Cortex of kidney (tissue), 1 donor: ENCODE measurements at places on chromosomes 6 and 20.

- no peak for DNase-seq
Observed at GRCh38 chr20:54165014-54165413, 8.8 kb downstream of the CYP24A1 start.

DNA sequence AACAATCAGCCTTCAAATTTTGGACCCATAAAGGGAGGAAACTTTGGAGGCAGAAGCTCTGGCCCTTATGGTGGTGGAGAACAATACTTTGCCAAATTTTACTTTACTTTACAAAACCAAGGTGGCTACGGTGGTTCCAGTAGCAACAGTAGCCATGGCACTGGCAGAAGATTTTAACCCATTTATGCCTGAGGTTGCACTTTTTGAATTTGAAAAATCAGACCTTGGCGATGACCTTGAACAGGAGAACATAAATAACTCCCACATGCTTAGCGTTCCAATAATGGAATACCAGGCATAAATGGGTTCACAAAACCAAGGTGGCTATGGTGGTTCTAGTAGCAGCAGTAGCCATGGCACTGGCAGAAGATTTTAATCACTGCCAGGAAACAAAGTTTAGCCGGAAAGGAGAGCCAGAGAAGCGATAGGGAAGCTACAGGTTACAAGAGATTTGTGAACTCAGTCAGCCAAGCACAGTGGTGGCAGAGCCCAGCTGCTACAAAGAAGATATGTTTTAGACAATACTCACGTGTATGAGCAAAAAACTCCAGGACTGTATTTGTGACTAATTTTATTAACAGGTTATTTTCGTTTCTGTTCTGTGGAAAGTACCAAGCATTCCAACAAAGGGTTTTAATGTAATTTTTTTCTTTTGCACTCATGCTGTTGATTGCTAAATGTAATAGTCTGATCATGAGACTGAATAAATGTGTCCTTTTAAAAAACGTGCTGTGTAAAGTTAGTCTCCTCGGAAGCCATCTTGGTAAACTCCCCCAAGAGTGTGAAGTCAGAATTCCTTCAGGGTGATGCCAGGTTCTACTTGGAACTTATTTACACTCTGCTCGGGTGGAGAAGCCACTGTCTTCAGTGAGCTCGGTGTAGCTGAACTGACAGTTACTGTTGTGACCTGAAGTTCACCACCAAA is 6.7 kb downstream of the SFT2D1 start:
- DNase-seq, result no peak

GRCh38 chr6:122839906-122840305 is 50.8 kb downstream of the SMPDL3A start:
- no peak for DNase-seq

GRCh38 chr6:68726337-68726736 is 91.3 kb downstream of the ADGRB3 start:
- no peak for DNase-seq

GRCh38 chr6:44527583-44528369 is 140.3 kb downstream of the CDC5L start:
- no peak for DNase-seq

- DNase-seq, result no peak
Observed at GRCh38 chr6:101393251-101393828, at the start of gene GRIK2. Gene GRIK2 (plus strand): TSS chr6:101393708.

GRCh38 chr6:17813542-17813941 is 106.8 kb upstream of the NUP153 start:
- no peak for DNase-seq

GRCh38 chr6:136334853-136335252 is 45.2 kb upstream of the BCLAF1 start:
- no peak for DNase-seq

DNA sequence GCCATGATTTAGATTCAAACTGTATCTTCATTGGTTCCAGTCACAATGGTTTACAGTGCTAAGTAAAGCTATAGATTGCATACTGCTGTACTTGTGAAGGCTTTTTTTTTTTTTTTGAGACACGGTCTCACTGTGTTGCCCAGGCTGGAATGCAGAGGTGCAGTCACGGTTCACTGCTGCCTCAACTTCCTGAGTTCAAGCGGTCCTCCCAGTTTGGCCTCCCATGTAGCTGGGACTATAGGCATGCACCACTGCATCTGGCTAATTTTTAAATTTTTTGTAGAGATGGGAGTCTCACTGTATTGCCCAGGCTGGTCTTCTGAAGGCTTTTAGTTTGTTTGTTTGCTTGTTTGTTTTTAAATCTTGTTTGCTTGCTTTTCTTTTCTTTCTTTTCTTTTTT is 24.9 kb downstream of the ITCH start:
- no peak for DNase-seq

DNA sequence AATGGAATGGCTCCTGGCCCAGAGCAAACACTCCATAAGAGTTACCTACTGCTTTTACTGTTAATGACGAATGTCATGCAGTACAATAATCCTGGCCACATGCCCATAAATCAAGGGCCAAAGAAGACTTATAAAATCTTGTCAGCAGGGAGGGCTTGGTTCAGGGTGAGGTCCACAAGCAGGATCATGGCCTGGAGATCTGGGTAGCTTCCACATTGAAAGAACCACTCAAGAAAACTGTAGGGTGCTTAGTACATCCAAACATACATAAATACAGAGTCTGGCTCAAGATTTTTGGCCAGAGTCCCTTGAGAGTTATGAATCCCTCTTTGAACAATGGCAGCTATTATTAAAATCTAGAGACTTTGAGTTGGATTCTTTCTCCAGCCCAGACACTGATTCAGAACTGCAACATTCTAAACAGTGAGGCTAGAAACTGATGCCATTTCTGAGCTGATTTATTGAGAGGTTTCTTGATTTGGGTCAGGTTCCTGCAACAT is 188.7 kb downstream of the CDC5L start:
- DNase-seq, result no peak

- no peak for DNase-seq
Observed at GRCh38 chr20:26354511-26354910, 657.9 kb upstream of the ZNF337 start.

- DNase-seq, result no peak
Observed at GRCh38 chr6:163640641-163641040, 226.1 kb downstream of the QKI start.

- DNase-seq, result no peak
Observed at GRCh38 chr6:126804332-126805064, 314.0 kb upstream of the RSPO3 start.

DNA sequence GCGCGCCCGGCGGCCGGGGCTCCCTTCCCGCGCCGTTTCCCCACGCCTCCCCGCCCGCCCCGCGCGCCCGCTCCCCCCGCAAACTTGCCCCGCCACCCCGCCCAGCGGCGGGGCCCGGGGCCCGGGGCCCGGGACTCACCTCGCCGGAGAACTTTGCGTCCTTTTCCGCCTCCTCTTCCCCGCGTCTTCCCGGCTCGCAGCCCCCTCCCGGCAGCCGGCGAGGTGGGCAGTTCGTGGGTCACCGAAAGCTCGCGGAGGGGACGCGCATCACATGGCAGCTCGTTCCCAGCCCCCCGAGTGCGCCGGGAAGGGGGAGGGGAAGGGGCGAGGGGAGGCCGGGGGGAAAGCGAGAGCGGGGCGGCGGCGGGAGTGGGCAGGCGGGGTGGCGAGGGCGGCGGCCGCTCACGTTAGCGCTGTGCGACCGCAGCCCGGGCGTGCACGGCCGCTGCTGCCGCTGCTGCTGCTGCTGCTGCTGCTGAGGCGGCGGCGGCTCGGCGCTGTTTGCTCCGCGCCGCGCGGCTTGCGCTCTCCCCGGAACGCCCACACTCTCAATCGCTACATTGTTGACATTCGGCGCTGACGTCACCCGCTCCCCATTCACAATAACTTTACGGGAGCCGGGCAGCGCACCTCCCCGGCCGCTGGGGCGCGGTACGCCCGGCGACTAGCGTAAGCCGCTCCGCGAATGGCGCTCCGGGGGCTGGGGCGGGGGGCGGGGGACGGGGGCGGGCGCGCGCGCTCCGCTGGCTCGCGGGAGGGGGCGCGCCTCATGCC is at the start of gene BACH2:
Gene BACH2, minus strand, starts transcription at position 503 of the 774 bp plus-strand sequence. CDS start 287,999 bp downstream, outside the sequence.
- DNase-seq, result no peak

- no peak for DNase-seq
Observed at GRCh38 chr6:9112544-9112943, 677.2 kb upstream of the SLC35B3 start.

- no peak for DNase-seq
Observed at GRCh38 chr6:14224359-14225103, 107.0 kb downstream of the CD83 start.

GRCh38 chr6:134422426-134423231 is 104.7 kb upstream of the SGK1 start:
- no peak for DNase-seq

GRCh38 chr20:33859751-33860150 is 48.6 kb downstream of the CHMP4B start:
- DNase-seq, result no peak

- DNase-seq, result no peak
Observed at GRCh38 chr6:79421707-79422484, 115.3 kb downstream of the LCA5 start.

- DNase-seq, result no peak
Observed at GRCh38 chr6:48110436-48111142, 408 bp downstream of the PTCHD4 start.

- DNase-seq, result no peak
Observed at GRCh38 chr6:109743739-109744138, 52.6 kb downstream of the FIG4 start.

- no peak for DNase-seq
Observed at GRCh38 chr6:45724511-45724910, 291.1 kb downstream of the CLIC5 start.

- DNase-seq, result no peak
Observed at GRCh38 chr20:35636095-35636494, 20.5 kb downstream of the SPAG4 start.

- no peak for DNase-seq
Observed at GRCh38 chr6:33985313-33985751, 160.6 kb downstream of the GRM4 start.

DNA sequence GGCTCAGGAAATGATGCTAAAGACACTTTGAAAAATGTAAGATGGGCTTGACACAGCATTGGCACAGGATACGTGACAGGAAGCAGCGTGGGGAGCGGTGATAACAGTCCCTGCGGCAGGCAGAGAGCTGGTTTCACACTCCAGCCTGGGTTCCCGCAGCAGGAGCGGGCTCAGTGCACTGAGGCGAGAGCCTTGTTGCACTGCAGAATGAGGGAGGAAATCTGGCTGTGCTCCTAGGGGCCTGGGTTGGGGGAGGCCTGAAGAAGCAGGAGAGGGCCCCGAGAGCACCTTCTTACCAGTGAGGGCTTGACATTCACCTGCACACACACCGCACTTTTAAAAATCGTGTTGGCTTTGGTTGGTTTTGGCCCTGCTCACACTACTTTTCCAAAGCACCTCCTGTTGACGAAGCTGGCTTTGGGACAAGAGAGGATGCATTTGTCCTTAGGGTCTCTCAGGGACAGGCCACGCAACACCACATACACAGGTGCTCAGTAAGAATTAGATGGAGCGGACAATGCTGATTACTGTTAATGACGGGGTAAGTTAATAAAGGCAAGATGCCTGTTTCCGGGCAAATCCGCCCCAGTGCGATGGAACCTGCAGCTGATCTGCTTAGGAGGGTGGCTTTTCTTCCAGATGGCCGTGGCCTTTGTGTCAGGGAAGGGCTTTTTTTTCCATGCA is 49.4 kb upstream of the ARMC2 start:
- no peak for DNase-seq
